ENCODE measurements at places on chromosomes 13 and 19.

- DNase-seq = no peak
Observed at GRCh38 chr13:111402441-111402840, 82.0 kb downstream of the TEX29 start.

DNA sequence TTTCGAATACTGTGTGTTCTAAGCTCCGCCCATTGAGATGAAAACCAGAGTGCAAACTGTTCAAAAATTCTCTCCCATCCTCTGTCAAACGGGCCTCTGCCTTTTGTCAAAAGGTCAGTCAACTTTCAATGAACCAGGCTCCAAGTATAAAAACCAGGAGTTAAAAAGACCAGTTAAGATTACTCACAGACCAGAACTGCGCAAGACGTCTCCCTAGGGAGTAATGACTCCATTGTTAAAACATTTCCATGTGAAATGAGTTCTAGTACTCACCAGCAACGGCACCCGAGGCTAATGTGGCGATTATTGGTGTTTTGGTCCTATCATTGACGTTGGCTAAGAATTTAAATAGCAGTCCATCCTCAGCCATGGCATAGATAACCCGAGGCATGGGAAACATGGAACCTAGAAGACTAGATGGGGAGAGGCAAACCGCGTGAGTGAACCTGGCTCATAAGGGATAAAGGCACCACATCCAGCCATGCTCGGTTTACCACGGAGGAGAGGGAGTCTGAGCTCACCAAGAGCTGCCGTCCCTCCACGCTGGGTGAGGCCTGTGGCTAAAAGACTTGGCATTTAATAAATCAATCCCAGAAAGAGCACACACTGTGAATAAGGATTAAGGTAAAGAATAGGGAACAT is 73.3 kb downstream of the SLC7A1 start:
- no peak for DNase-seq

DNA sequence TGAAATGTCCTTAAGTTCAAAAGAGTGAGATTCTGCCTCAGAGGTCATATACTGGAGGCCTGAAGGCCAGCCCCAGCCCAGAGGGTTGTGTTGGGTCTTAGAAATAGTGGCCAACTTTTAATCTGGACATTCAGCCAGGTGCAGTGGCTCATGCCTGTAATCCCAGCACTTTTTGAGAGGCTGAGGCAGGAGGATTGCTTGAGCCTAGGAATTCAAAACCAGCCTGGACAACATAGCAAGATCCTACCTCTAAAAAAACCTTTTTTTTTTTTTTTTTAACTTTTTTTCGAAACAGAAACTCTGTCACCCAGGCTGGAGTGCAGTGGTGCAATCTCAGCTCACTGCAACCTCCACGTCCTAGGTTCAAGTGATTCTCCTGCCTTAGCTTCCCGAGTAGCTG is 15.5 kb downstream of the DPF1 start:
- no peak for DNase-seq

DNA sequence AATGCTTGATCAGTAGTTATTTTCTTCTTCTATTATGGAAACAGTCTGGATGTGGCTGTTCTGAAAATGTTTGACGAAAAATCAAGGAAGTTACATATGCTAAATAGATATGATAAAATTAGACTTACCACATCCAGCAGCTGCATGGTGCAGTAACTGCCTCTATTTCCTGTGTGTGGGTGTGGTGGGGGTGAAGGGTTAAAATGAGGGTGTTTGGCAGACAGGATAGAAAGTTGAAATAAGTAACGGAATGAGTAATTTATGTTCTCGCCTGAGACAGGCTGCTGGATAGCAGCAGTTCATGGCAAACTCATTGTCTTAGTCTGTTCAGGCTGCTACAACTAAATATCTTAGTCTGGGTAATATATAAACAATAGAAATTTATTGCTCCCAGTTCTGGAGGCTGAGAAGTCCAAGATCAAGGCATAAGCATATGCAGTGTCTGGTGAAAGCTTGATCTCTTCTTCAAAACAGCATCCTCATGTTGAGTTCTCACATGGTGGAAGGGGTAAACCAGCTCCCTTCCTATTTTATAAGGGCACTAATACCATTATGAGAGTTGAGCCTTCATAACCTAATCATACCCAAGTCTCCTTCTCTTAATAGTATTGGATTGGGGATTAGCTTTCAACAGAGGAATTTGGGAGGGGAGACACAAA is 1248.9 kb downstream of the SLITRK5 start:
- peak; percentile 47 for DNase-seq

- DNase-seq = no peak
Observed at GRCh38 chr19:19628501-19629134, 598 bp upstream of the LPAR2 start.

- DNase-seq = no peak
Observed at GRCh38 chr13:32135056-32135390, 103.4 kb downstream of the FRY start.

DNA sequence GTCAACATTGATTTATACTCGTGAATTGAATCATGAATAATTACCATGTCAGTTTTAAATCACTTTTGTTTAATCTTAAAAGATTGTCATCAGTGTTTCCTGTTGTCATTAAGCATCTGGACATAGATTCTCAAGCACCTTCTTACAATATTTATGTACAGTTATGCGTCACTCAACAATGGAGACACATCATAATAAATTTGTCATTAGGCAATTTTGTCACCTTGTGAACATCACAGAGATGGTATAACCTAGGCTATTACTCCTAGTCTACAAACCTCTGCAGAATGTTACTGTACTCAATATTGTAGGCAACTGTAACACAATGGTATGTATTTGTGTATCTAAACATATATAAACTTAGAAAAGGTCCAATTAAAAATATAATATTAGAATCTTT is 2130.9 kb upstream of the PCDH20 start:
- no peak for DNase-seq

GRCh38 chr19:17942582-17943273 is 9.9 kb downstream of the CCDC124 start:
- no peak for DNase-seq

DNA sequence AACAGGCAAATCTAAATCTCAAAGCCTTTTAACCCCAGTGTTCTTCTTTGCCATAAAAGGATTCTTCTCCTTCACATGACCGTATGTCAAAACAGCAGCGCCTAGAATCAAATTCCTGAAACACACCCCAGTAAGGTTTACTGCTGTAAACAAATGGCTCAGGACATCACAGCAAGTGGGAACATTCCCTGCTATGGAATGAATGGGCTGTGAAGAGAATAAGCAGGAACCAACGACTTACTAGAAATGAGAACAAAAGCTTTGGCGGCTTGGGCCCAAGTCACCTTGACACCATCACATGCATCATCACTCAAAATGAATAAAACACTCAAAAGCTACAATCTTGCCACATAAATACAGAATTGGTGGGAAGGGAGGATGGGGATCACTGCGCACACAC is 80.4 kb upstream of the SPATA13 start:
- DNase-seq = no peak

DNA sequence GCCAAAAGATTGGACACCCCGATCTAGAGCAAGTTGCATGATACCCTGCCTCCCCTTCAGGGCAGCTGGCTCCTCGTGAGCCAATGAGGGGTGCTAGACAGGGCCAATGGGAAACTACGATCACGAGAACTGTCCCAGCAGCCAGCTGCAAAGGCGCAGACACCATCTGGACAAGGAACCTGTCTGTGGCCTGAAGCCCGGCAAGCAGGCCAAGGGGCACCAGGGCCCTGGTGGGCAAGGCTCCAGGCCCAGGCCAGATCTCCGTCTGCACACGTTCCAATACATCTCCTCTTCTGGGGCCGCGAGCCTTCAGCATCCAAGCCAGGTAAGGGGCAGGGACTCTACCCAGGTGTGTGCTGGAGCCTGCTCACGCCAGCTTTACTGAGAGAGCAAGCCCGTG is 20.2 kb downstream of the MED26 start:
- DNase-seq = no peak

DNA sequence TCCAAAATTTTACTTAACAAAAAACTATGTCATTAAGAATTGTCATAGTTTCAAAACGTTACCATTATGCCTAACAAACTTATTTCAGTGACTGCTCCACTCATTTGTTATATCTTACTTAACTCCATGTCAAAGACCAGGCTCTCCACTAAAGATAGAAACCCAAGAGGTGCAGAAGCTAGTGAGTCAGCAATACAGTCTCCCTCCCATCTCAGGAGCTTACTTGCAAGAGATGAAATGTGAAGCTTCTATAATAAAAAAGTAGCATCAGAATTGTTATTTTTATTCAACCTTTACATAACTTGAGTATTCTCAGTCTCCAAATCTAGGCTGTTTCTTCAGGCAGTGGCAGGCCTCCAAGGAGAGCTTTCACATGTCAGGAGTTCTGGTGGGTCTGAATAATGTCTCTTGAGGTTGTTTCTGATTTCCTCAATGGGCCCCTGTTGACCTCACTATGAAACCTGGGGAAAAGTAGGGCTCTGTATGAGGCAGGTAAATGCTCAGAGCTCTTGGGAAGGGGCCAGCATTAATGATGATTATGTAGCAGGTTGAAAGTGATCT is 242.0 kb downstream of the NDFIP2 start:
- no peak for DNase-seq

DNA sequence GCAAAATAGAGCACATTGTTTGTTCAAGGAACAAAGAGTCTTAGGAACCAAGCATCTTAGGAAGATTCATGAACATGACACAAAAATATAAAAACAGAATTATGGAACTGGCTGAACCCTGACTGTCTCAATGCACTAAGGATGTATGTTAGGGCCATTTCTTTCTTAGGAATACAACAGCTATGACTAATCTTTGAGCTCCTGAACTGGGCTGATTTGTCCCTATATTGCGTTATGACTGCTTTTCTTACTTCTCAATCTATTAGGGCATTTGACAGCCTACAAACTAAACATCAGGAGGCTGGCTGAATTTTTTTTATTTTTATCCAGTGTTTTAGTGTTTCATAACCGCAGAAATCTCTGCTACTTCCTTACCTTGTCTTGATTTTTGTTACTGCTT is 211.2 kb downstream of the OXGR1 start:
- no peak for DNase-seq

GRCh38 chr19:14347999-14348889 is 33.0 kb upstream of the ADGRE5 start:
- DNase-seq = peak; percentile 59

- DNase-seq = no peak
Observed at GRCh38 chr13:107730813-107731212, 484.5 kb downstream of the LIG4 start.

DNA sequence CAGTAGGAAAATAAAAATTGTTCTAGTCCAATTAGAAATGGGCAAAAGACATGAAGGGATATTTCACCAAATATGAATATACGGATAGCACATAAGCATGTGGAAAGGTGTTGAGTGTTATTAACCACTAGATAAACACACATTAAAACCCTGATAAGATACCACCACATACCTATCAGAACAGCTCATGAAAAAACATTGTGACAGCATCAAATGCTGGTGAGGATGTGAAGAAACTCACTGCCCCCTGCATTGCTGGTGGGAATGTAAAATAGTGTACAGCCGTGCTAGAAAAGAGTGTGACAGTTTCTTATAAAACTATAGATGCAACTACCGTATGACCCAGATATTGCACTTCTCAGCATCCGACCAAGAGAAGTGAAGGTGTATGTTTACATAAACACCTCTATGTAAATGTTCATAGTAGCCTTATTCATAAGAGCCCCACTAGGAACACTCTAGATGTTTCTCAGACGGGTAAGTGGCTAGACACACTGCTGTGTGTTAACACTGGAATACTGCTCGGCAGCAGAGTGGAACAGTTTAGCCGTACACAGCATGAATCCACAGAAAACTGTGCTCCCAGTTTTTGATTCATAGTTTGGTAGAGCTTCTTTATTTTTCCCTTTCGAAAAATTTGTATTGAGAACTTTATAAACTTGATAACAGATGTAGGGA is 321.1 kb downstream of the MYO16 start:
- no peak for DNase-seq

GRCh38 chr19:33456076-33456844 is 65.3 kb downstream of the PEPD start:
- DNase-seq = no peak

- no peak for DNase-seq
Observed at GRCh38 chr19:10648360-10648759, 5.8 kb upstream of the ILF3 start.

GRCh38 chr19:49557641-49558325 is 22.6 kb downstream of the NOSIP start:
- no peak for DNase-seq

DNA sequence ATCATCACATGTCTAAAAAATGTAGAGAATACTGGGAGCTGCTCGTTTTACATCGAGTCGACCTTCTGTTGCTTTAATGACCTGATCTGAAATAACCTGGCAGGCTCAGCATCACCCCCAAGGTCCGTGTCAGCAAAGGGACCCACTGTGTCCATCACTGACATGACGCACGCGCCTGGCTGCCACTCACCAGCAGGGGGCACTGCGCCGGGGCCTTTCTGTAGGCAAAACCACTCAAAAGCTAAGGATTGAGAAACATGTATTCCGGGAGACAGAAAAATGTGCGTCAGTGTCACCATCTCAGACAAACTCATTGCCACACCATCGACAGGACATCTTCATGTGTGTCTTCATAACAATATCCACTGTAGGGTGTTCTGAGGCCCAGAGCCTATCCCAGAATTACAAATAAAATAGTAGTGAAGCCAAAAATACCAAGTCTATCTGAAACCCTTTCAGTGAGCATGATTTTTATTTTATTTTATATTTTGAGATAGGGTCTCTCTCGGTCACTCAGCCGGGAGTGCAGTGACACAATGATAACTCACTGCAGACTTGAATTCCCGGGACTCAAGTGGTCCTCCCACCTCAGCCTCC is 130.3 kb upstream of the LSM14A start:
- peak; percentile 27 for DNase-seq

DNA sequence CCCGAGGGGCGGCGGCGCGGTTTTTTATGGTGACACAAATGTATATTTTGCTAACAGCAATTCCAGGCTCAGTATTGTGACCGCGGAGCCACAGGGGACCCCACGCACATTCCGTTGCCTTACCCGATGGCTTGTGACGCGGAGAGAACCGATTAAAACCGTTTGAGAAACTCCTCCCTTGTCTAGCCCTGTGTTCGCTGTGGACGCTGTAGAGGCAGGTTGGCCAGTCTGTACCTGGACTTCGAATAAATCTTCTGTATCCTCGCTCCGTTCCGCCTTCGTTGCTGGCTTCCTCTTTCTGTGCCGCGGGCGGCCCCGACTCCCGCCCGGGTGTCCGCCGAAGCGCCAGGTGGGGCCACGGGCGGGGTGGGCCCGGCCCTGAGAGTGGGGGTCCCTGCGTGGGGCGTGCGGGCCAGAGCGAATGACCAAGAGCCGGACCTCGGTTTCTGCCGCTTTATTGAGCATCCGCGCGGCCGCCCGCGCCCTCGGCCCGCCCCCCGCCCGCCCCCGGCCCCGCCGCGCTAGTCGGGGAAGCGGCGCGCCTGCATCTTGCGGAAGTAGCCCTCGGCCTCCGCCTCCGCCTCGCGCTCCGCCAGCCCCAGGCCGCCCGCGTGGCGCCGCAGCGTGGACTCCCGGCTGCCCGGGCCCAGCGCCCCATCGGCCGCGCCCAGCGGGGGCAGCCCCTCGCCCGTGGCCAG is 9.6 kb downstream of the PLPPR3 start:
- DNase-seq = no peak

- DNase-seq = no peak
Observed at GRCh38 chr13:93169980-93170379, 56.6 kb upstream of the GPC6 start.

GRCh38 chr19:1540365-1540925 is 16.6 kb downstream of the PLK5 start:
- no peak for DNase-seq

Measured in stimulated activated naive B cell treated with anti-CD40 and anti-IgM and Interleukin-4, amounts not matched to agents 10 μg/mL and 1 μg/mL and 100 μg/mL, for 72 hours (primary cell).